Epithelial cell of prostate (primary cell): ENCODE measurements at places on chromosomes 7 and 10.

DNA sequence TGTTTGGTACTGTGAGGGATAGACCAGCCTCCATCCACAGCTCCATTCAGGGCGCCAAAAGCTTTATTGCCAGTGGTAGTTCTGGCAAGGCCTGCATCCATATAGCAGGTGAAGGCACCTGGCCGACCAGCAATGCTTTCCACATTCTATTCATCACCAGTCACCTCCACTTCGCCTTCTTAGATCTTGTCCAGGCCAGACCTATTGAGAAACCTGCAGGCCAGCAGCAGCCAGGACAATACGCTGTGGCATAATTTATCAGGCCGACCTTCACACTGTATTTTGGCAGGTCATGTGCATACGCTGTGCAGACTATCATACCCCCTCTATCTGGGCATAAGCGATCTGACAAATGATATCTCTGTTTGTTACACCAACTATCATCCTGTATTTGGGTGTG is 15.2 kb upstream of the KNDC1 start:
- no peak for DNase-seq

GRCh38 chr7:5774790-5775189 is 6.7 kb downstream of the RNF216 start:
- no peak for DNase-seq

DNA sequence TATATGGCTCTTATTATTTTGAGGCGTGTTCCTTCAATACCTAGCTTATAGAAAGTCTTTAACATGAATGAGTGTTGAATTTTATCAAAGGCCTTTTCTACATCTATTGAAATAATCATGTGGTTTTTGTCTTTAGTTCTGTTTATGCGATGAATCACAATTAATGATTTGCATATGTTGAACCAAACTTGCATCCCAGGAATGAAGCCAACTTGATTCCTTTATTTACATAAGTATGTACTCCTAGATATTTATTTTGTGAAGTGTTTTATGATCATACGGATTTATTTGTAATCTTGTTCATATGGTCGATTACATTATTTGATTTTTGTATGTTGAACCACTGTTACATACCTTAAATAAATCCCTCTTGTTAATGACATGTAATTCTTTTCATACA is 244.3 kb upstream of the KCND2 start:
- DNase-seq, result no peak

- no peak for DNase-seq
Measured at GRCh38 chr10:89295597-89295996, 6.2 kb upstream of the IFIT2 start.

- DNase-seq, result no peak
Measured at GRCh38 chr7:133065301-133065700, 16.6 kb downstream of the CHCHD3 start.

DNA sequence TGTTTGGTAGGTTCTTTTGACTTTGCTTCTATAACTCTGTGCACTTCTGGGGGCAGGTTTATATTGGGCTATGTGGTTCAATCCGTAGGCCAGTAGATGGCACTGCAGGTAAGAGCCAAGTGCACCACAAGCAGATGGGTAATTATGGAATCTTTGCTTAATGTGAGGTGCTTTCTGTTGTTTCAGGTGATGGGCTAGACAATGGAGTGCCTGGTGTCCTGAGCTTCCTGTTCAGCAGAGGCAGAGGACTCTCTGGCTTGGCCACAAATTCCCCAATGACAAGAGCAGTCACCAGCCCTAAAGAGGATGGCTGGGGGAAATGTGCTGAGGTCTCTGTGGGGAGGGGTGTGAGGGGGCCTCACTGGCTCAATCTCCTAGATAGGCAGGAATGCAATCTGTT is 455.0 kb downstream of the CCSER2 start:
- no peak for DNase-seq

DNA sequence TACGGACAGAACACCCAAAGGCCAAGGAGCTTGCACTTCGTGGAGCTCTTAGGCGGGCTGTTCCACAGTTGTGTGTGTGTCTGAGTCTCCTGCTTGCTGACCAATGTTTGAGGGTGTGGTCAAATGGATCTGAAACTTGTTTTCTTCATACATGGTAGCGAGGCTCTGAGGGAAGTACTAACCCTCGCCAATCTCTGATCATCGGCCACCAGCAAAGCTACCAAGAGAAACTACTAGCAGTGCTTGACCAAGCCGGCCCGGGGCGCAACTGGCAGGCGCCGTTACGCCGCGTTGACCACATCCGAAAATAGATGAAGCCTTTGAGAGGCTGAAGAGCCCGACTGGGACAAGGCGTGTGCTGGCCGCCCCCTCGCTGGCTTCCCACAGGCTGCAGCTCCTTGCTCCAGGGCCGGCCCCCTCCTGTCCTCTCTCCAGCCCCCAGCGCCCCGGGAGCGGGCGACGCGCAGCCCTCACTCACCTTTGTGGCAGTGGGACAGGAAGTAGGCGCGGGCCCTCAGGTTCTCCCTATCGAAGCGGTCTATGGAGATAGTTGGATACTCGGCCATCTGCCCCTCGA is 384 bp downstream of the DCLRE1C start:
- no peak for DNase-seq

DNA sequence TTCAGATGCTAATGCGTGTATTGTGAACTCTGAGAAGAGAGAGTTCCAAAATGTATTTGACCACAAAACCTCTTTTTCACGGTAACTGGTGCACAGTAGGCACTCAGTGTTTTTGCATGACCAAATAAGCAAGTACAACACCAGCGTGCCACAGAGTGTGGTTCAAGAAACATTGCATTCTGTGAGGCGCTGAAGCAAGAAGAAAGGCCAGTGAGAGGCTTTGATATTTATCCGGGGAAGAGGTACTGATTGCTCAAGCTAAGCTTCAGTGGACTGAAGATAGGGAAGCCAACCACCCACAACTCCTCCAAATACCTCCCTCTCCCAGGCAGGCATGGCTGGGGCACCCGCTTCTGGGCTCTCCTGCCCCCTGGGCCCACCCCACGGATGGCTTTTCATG is 611.2 kb downstream of the SDK1 start:
- DNase-seq, result no peak

DNA sequence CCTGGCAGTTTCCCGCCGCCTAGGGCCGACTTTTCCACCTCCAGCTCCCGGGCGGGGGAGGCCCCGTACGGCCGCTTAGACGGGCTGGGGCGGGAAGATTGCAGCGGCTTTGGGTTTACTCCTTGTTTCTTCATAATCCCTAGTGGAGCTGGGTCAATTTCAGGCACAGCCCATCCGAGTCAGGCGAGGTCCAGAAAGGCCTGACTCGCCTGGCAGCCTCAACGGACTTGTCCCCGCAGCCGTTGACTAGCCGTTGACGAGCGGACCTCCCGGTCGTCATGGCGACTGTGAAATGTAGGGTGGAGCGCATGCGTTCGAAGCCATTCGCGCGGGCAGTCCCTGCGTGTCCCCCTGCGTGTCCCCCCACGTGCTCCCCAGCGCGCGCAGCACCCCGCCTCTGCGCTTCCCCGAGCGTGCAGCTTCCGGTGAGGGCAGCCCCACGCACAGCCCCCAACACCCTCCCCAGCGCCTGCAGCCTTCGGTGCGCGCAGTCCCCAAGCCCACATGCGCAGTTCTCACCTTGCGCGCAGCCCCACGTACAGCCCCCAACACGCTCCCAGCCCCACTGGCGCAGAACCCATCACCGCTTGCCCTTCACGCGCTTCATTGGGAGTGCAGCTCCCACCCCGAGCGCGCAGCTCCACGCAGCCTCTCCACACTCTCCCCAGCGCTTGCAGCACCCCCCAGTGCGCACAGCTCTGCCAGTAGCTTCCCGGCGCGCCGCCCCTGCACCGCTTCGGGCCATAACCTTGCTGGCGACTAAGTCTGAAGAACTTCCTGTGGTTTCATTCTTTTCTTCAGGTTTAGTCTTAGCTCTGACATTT is 67.8 kb downstream of the TBX20 start:
- DNase-seq, result no peak

GRCh38 chr10:13026873-13027272 is 25.4 kb upstream of the CCDC3 start:
- DNase-seq, result no peak

GRCh38 chr7:6032641-6033040 is 1.5 kb downstream of the ANKRD61 start:
- DNase-seq, result no peak

DNA sequence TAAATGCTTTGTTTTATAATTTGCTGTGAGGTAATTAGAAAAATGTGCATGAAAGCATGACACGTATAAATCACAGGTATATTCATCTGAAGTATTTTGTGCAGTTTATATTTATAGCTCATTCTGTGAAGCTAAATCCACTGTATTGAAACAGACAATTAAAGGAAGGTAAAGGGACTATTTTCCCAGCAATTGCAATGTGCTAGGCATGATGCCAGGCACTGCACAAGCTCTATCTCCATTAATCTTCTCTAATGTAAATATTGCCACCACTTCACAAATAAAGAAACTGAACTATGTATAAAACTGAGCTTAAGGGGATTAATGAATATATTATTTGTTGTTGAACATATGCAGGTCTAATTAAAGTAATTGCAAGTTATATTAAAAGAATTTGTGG is 1012.5 kb downstream of the NRG3 start:
- no peak for DNase-seq

GRCh38 chr7:139657725-139658124 is 120.1 kb downstream of the HIPK2 start:
- no peak for DNase-seq

- DNase-seq, result no peak
Measured at GRCh38 chr10:132058111-132058745, 7.5 kb upstream of the JAKMIP3 start.

DNA sequence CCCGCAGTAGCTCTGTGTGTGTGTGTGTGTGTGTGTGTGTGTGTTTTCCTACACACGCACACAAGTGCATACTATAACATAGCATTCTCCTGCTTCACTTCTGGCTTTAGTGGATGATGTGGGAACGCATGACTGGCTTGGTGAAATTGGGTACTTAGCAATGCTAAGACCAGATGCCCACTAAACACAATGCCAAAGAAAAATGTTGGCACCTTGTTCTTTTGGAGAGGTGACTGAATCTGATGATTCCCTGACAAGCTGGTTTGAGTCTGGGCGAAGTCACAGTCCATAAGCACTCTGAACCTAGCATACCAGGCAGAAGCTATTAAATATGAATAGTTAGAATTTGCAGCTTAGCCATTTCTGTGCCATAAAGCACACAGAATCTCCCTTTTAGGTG is 68.0 kb upstream of the CDCA7L start:
- DNase-seq, result no peak

DNA sequence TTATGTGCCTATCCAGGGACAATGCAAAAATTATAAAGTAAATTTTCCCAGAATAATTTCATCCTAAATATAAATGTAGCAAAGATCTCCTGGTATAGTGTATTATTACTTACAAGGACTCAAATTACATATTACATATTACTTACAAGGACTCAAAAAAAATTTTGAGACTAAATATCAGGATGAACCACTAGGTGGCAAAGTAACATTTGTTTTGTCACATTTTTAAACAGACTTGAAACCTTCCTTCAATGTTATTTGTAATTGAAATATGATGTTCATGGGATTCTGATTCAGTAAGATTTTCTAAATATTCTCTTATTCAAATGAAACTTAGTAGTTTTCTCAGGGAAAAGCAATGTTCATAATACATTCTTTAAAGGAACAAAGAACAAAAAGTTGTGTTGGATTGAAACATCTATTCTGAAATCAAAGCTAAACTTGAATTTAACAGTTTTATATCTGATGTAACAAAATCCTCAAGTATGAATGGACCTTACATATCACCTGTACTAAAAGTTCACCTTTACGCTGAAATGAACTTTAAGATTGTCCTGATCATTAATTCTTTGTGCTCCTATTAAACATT is 74.3 kb upstream of the GNAI1 start:
- no peak for DNase-seq

GRCh38 chr10:64283621-64284020 is 762.4 kb downstream of the REEP3 start:
- no peak for DNase-seq

DNA sequence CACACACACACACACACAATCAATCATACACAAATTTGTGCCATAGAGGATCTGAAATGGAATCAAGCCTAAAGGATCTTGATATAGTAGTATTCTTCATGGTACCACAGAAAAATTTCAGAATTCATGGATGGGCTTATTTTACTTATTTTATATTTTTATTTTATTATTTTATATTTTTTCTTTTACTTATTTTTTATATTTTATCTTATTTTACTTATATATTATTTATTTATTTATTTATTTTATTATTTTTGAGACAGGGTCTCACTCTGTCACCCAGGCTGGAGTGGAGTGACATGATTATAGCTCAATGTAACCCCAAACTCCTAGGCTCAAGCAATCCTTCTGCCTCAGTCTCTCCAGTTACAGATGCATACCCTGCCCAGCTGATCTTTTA is 16.7 kb downstream of the SHTN1 start:
- DNase-seq, result no peak

DNA sequence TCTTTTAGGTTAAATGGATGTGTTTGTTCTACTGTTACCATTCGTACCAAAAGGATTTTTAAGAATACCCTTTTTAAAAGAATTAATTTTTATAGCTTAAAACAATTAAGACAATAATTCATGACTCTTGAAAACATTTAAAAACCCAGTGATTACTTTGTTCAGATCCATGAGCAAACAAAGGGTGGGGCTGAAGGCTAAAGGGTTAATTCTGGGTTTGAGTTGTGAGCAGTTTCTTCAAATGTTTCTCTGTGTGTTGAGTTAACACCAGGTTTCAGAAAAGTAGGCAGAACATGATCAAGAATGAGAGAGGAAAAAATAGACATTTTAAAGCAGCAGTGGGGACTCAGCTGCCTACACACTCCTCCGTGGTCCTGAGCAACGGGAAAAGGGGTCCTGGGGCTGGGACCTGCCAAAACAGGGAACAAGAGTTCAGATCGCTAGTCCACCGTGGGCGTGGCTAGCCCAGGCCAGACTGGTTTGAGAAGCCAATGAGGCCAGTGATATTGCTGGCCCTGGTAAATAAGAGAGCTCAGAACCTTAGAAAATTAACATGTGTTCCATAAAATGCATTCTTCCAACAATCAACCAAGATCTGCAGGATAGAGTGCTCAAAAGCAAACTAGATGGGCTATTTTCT is 14.9 kb upstream of the EZH2 start:
- no peak for DNase-seq

DNA sequence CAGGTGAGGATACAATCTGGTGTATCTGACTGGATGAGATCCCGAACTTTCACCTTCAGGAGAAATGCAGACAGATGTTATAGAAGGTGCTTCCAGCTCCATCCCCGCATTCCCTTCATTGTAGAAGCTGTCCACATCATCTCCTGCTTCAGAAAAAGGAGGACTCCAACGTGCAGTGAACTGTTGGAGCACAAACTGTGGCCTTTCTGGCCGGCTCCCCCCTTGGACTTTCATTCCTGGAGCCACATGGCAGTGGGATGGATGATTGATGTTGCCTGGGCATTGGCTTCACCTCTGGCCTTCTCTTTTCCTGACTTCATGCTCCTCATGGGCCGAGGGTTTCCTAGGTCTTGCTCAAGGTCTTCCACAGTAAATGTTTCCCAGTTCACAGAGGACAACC is 29.6 kb upstream of the ZNF273 start:
- DNase-seq, result no peak
